ENCODE measurements at places on chromosomes 5 and 9. TPM values are rescaled to one million over a fixed set of nuclear protein-coding genes. Genes with fewer than 3 reads are reported as not detected.

Gene SPINK6
- not detected for total RNA-seq

Gene DBH
- not detected for total RNA-seq

Gene PCDHGA11
- 0.39 TPM for total RNA-seq

Gene TAF11L13
- total RNA-seq = not detected

Gene STING1
- total RNA-seq = 169 TPM

Gene SPATA31A3
- not detected for total RNA-seq

Gene NOXA1
- 0.46 TPM for total RNA-seq

Gene NINJ1
- total RNA-seq = 114 TPM

Gene WNK2
- 1.2 TPM for total RNA-seq

Gene CYLC2
- not detected for total RNA-seq

Gene KCNV2
- not detected for total RNA-seq

Gene SPACA9
- 1.1 TPM for total RNA-seq

DNA sequence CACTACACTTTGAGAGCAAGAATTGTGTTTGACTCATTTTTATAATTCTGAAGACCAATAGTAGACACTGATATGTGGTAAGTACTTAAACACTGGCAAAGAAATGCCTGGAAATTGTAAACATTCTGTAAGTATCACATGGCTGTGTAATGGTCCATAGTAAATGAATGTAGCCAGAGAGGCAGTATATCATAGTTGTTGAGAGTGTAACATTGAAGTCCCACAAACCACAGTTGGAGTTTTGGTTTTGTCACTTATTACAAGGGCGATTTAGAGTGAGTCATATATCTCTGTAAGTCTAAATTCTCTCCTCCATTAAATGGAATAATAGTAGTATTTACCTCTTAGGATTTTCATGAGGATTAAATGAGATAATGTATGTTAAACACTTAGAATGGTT lies 181.1 kb upstream of the MEF2C start:
- DNase-seq = no peak

GRCh38 chr5:141772281-141772680 lies 90.3 kb upstream of the ARAP3 start:
- DNase-seq = no peak

- no peak for DNase-seq
These were observed 52.1 kb downstream of the TLE1 start for GRCh38 chr9:81637276-81637675.

GRCh38 chr5:122429545-122430318 lies 117.7 kb downstream of the SNCAIP start:
- no peak for DNase-seq

GRCh38 chr9:3401221-3401954 lies 124.4 kb downstream of the RFX3 start:
- DNase-seq = no peak

DNA sequence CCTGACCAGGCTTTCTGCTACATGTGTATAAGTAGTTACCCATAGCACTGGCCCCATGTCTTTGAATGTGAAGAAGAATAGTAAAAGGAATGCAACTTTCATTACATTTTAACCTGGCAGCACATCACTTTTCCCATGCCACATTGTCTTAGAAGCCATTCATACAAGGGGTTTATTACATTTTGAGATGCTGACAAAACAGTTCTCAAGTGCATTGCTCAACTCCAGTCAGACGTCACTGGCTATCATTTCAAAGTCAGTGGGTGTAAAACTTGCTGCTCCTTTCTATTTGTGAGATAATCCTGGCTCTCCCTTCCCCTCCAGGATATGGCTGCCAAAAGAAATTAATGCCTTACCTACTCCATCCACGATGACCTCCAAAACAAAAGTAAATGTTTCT lies 97.0 kb upstream of the VCAN start:
- no peak for DNase-seq

DNA sequence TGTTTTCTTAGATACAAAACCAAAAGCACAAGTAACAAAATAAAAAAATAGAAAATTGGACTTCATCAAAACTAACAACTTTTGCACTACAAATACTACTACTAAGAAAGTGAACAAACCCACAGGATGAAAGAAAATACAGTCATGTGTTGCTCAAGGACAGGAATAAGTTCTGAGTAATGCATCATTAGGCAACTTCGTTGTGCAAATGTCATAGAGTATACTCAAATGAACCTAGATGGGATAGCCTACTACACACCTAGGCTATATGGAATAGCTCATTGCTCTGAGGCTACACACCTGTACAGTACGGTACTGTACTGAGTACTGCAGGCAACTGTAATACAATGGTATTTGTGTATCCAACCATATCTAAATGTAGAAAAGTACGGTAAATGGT lies 88.3 kb downstream of the RAPGEF1 start:
- no peak for DNase-seq

DNA sequence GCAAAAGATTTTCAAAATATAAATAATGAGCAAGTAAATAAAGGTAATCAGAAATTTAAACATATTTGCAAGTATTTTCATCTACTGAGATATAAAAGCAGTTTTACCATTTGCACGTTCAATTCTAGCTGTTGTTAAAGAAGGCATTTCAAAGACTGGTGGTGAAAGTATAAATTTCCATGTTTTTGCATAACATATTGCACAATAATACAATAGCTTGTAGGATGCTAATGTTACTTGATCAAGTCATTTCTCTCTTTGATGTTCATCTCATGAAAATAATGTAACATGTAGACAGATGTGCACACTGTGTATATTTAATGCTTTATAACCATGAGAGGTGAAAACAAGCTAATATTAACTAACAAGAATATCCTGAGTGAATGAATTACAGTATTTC lies 651.9 kb downstream of the CDH9 start:
- no peak for DNase-seq

DNA sequence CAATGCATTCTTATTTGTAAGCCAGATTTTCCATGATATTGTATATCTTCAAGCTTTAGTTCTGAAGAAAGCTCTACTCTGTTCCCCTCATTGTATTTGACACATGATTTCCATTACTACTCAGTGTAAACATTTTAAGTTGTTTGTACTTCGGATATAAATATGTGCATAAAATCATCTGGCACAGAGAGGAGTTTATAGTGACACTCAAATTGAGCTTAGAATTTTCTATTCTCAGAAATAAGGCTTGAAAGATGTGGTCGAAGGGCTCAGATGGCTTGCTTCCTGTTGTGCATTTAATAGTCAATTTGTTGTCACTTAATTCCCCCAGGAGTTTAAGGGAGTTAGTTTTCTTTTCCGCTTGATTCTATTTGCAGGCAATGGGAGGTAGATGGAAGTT lies 88.8 kb downstream of the PPIC start:
- no peak for DNase-seq

GRCh38 chr5:68285851-68286611 lies 70.5 kb downstream of the PIK3R1 start:
- DNase-seq = no peak

- DNase-seq = no peak
These were observed 10.6 kb upstream of the CSNK1A1 start for GRCh38 chr5:149561848-149562247.

GRCh38 chr5:107072440-107072839 lies 598.3 kb downstream of the EFNA5 start:
- DNase-seq = no peak

GRCh38 chr5:109453251-109453650 lies 43.5 kb upstream of the PJA2 start:
- DNase-seq = no peak

GRCh38 chr9:68709291-68710110 lies 4.5 kb downstream of the PIP5K1B start:
- DNase-seq = no peak

DNA sequence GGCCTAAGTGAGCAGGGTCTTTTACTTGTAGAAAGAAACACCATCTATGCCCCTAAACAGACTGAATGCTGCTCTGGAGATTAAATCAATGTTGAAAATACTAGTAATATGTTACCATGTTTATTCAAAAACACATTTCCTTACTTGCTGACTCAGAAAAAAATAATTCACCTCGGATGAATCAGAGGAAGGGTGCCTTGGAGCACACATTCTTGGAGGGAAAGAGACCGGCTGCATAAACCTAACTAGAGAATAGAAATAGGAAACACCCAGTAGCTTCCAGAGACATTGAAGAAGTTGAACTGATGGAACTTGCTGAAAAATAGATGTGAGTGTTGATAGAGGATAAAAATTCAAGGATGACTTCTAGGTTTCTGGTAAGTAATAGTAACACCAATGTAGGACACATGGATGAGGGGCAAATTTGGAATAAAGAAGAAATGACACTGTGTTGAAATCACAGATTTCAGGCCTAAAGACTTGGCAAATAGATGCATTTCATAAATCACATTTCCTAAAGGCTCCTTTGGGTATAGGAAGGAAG lies 76.9 kb upstream of the MINAR2 start:
- DNase-seq = no peak

DNA sequence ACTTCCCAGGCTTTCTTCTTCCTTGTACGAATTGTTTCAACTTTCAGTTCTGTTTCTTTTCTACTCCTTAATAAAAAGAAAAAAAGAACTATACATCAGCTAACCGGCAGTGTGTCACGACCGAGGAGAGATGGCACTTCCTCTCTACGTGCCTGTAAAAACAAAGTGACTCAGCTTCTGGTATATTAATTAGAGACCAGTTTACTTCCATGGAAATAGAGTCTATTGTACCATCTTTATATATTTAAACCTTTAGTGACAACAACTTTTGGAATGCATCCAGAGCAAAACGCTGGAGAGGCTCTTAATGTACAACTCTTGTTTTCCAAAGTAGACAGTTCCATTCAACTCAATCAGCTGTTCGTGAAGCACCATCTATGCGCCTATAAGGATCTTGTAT lies 94.5 kb upstream of the LIFR start:
- no peak for DNase-seq

DNA sequence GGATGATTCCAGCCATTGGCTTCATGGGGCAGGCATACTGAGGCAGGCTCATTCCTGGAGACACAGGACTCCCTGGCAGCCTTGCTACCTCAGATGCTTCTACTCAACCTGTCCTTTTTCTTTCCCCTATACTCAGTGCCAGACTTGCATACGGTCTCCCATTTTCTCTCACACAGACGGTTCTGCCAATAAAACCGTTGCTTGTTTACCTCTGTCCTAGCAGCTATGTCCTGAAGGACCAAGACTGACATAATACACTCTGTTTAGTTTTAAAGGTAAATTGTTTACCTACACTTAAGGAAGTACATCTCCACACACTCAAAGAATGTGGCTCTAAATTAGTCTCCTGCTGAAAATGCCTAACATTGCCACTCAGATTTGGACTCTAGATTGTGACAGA lies 151.0 kb upstream of the RFX3 start:
- DNase-seq = no peak

GRCh38 chr9:15304632-15305031 lies 2.4 kb downstream of the TTC39B start:
- no peak for DNase-seq

- no peak for DNase-seq
These were observed 247.3 kb upstream of the TAS2R1 start for GRCh38 chr5:9877488-9877887.

DNA sequence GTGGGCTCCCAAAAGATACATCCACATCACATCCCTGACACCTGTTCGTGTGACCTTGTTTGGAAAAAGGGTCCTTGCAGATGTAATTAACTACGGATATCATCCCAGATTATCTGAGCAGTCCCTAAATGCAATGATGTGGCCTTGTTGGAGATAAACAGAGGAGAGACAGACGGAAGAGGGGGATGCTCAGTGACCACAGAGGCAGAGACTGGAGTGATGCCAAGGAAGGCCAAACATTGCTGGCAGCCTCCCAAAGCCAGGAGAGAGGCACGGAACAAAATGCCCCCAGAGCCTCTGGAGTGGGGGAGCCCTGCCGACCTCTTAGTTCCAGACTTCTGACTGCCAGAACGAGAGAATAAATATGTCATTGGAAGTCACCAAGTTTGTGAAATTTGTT lies 15.0 kb upstream of the VAV2 start:
- DNase-seq = no peak

- no peak for DNase-seq
These were observed 14.8 kb downstream of the STXBP1 start for GRCh38 chr9:127626752-127627493.

- no peak for DNase-seq
These were observed 169.2 kb downstream of the AUH start for GRCh38 chr9:91192381-91193086.

- DNase-seq = no peak
These were observed 153.6 kb downstream of the TRIO start for GRCh38 chr5:14296533-14297331.

GRCh38 chr5:156529892-156530291 lies 202.9 kb downstream of the SGCD start:
- no peak for DNase-seq

- no peak for DNase-seq
These were observed 11.1 kb downstream of the GLIPR2 start for GRCh38 chr9:36147441-36148175.

- no peak for DNase-seq
These were observed 72.8 kb downstream of the MAPKAP1 start for GRCh38 chr9:125634040-125634717.

- no peak for DNase-seq
These were observed 62.7 kb downstream of the ST8SIA4 start for GRCh38 chr5:100840370-100840769.

DNA sequence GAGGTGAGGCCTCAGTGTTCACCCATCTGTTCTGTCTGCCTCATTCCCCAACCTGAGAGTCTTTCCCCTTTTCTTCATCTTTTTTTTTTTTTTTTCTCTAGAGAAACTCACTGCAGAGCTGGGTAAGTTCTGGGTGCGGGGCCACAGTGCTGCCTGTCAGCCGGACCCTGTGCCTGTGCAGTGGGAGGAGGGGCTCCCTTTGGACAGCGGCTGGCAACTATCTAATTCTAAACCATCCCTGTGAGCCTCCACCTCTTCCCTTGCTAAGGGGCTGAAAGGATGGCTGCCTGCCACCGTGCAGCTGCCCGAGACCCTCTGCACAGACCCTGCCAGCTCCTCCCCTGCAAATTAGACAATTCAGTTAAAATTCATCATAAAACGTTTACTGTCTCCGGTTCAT lies 14.1 kb downstream of the BTNL9 start:
- no peak for DNase-seq

GRCh38 chr5:31613651-31614050 lies 25.3 kb upstream of the PDZD2 start:
- no peak for DNase-seq

GRCh38 chr5:61675015-61675692 lies 343.1 kb downstream of the ZSWIM6 start:
- DNase-seq = no peak

DNA sequence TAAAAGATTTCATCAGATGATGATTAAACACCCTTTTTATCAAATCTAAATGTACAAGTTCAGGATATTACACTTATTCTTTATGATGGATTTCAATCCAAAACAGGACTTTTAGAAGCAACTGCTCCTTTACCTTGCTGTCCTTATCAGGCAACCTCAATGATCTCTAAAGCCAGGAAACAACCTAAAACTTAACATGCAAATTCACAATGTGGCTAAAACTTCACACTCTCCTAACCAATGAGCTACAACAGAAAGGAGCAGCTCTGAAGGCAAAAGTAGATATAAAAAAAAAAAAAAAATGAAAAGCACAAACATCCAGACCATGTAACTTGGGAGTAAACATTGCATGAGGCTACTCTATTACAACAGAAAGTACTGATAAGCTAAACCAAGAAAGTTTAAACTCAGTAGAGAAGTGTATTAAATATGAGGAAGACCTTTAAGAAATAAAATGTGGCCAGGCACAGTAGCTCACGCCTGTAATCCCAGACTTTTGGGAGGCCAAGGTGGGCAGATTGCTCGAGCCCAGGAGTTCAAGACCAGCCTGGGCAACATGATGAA lies 22.9 kb downstream of the SLC25A51 start:
- DNase-seq = no peak
